Activated CD8-positive, alpha-beta T cell treated with anti-CD3 and anti-CD28 coated beads, Interleukin-2, amount 10 ng/mL, durations not matched to agents 7 days and 5 days (primary cell): ENCODE measurements at places on chromosomes 1 and 21. TPM values are rescaled to one million over a fixed set of nuclear protein-coding genes. Genes with fewer than 3 reads are reported as not detected.
A peak's percentile ranks its signal among the peaks of the same experiment; 100 is the strongest.

DNA sequence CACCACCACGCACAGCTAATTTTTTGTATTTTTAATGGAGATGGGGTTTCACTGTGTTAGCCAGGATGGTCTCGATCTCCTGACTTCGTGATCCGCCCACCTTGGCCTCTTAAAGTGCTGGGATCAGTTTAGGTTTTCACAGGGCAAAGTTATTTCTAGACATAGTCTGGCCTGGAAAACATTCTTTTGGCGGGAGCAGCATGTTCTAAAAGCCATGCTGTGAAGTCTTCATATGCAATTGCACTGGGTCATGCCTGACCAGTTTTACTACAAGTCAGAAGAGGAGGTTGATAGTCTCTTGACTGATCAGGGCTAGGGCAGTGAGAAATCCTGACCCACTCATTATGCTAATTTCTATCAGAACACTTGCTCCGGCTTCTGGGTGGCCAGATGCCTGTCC, 131.6 kb upstream of the POU3F1 start:
- H3K27me3 ChIP-seq = peaks cover 2% of the 10 kb centered on the region
- H3K27ac ChIP-seq = no peak overlapping the region
- DNase-seq = no peak
- no peaks in the 10 kb centered on the region for H3K36me3 ChIP-seq

DNA sequence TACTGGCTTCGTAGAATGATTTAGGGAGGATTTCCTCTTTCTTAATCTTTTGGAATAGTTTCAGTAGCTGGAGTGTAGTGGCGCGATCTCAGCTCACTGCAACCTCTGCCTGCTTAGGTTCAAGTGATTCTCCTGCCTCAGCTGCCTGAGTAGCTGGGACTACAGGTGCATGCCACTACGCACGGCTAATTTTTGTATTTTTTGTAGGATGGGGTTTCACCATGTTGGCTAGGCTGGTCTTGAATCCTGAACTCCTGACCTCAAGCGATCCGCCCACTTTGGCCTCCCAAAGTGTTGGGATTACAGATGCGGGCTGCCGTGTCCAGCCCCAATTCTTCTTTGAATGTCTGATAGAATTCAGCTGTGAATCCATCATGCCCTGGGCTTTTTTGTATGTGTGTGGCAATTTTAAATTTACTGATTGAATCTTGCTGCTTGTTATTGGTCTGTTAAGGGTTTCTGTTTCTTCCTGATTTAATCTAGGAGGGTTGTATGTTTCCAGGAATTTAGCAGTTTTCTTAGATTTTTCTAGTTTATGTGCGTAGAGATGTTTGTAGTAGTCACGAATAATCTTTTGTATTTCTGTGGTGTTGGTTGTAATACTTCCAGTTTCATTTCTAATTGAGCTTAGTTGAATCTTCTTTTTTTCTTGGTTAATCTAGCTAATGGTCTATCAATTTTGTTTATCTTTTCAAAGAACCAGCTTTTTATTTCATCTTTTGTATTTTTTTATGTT, 15.3 kb downstream of the MAN1C1 start:
- H3K4me1 ChIP-seq = peaks cover 62% of the 10 kb centered on the region
- H3K27ac ChIP-seq = peak overlapping the region; percentile 91
- H3K4me3 ChIP-seq = peak overlapping the region; percentile 77

- no peak overlapping the region for H3K4me3 ChIP-seq
- H3K36me3 ChIP-seq = no peaks in the 10 kb centered on the region
- peaks cover 4% of the 10 kb centered on the region for H3K27me3 ChIP-seq
- no peak overlapping the region for H3K27ac ChIP-seq
- no peak for DNase-seq
Measured at GRCh38 chr1:201358596-201358995, 18.9 kb downstream of the TNNT2 start.

GRCh38 chr1:11321656-11322491, 48.9 kb downstream of the UBIAD1 start:
- H3K4me3 ChIP-seq = no peak overlapping the region
- H3K36me3 ChIP-seq = no peaks in the 10 kb centered on the region
- no peaks in the 10 kb centered on the region for H3K27me3 ChIP-seq
- no peak overlapping the region for H3K27ac ChIP-seq
- H3K4me1 ChIP-seq = peaks cover 6% of the 10 kb centered on the region

- H3K4me3 ChIP-seq = no peak overlapping the region
- DNase-seq = no peak
- no peak overlapping the region for H3K27ac ChIP-seq
- H3K4me1 ChIP-seq = no peaks in the 10 kb centered on the region
- no peaks in the 10 kb centered on the region for H3K27me3 ChIP-seq
- H3K36me3 ChIP-seq = no peaks in the 10 kb centered on the region
Measured at GRCh38 chr1:96545935-96546656, 175.5 kb upstream of the PTBP2 start.

Gene DHCR24
- total RNA-seq = 151 TPM
